Stimulated activated CD8-positive, alpha-beta memory T cell treated with anti-CD3 and anti-CD28 coated beads, Interleukin-4, amount 100 ng/mL, for 48 hours (primary cell): ENCODE measurements at places on chromosomes 7 and 10.

- DNase-seq: no peak
Observed at GRCh38 chr10:73653701-73654100, 2.1 kb downstream of the SYNPO2L start.

- peak; percentile 87 for DNase-seq
Observed at GRCh38 chr7:2519119-2519930, at the start of gene LFNG. Gene LFNG, plus strand, starts transcription at chr7:2519774. Its CDS starts 88 bp downstream, at chr7:2519862.

- DNase-seq: no peak
Observed at GRCh38 chr7:79199961-79200360, 253.5 kb downstream of the MAGI2 start.

DNA sequence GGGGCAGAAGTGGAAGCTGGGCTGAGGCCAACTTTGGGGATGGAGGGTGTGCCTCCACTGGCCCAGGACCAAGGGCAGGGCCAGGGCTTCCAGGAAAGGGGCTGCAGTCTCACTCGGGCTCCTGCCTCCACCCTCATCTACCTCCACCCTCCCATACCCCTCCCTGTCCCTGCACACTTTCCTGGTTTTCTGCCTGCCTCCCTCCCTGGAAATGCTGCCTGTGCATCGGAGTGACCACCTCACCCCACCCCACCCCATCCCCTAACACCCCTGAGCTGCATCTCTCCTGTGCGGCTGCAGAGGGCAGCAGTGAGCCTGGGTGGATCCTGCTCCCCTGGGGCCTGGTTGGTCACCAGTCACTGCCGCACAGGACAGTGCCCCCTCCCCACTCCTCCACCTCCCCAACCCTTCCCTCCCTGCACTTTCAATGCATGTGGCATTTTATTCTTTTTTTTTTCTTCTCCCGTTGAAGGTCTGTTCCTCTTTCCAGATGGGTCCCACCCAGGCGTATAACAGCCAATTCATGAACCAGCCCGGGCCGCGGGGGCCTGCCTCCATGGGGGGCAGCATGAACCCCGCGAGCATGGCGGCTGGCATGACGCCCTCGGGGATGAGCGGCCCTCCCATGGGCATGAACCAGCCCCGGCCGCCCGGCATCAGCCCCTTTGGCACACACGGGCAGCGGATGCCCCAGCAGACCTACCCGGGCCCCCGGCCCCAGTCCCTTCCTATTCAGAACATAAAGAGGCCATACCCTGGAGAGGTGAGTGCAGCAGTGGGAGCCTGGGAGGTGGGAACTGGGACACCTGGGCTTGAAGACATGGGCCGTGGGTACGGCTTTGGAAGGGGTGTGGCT, 54.1 kb upstream of the PPIF start:
- peak; percentile 60 for DNase-seq

DNA sequence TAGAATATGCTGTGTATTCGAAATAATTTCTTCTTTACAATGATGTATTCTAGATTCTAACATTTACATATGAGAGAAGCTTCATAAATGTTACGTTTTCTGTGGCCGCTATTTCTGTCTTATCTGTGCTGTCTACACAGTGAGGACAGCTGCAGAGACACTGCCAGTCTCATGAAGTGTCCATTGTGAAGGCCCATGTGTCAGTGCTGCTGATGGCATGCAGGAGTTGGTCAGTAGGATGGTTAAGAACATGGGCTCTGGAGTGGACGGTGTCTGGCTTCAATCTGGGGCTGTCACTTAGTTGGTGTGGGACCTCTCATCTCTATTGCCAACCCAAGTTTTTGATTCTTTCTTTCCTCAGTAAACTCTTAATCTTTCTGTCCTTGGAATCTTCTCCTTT, 137.3 kb downstream of the SDK1 start:
- DNase-seq: no peak

DNA sequence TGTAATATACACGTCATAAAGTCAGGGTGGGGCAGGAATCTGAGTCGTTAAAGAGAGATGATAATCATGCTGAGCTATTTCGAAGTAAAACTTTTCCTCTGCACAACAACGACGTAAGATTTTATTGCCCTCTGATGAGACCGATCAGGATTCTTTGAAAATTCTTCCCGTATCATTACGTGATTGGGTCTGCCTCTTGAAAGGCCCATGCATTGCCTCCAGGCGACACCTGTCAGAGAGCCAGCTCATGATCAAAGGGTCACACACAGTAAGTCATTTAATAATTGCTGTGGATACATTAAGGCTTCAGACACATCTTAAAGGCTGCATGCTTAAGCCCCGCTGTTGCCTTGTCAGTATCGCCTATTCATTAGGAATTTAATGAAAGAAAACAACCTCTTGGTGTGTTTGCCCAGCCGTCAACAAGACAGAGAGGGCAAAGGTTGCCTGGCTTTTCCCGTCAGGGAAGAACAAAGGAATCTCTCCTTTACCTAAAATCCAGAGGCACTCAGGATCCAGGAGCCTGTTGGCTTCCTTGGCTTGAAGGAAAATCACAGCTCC, 189.0 kb upstream of the SH2B2 start:
- DNase-seq: no peak

GRCh38 chr10:46552526-46553237, 3.8 kb downstream of the GPRIN2 start:
- peak; percentile 21 for DNase-seq

DNA sequence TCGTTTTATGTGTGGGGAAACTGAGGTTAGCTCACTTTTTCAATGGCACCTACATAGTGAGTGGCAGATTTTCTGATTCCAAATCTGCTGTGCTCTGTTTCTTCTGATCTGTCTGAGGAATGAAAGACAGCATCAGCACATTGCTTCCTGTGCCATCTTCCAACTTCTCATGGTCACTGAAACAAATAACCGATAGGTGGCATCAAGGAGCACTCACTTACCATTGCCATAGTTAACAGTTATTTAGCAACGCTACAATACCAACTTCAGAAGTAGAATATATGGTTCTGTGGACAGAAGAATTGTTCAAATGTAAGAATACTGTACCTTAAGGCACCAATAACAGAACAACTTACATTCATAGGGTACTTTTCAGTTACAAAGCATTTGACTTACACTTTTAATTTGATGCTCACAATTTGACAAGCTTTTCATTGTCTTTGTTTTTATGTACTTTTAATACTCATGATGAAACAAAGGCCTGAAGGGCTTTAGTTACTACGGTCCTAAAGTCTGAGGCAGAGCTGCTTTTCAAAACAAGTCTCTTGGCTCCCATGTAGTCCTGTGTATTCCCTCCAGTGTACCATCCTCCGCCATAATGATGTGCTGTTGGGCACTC, 228.9 kb upstream of the TCF7L2 start:
- DNase-seq: no peak

GRCh38 chr10:3761904-3762303, 23.1 kb downstream of the KLF6 start:
- no peak for DNase-seq

GRCh38 chr10:7364474-7364873, 46.4 kb downstream of the SFMBT2 start:
- no peak for DNase-seq

DNA sequence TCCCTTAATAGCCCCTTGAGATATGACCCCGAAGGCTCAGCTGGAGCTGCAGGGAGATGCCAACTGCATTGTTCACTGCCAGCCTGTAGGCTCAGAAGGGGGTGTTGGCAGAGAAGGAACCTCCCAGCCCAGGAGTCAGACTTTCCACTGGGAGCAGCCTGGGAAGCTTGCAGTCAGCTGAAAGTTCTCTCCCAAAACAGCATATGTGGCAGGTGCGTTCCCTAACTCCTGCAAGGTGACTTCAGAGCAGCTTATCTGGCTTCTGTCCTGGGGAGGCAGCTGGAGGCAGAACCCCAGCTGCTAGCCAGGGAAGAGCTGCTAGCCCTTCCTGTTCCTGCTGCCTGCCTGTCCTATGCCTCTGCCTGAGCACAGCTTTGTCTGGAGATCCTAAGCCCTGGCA, 8.1 kb downstream of the SFTPA2 start:
- DNase-seq: no peak

DNA sequence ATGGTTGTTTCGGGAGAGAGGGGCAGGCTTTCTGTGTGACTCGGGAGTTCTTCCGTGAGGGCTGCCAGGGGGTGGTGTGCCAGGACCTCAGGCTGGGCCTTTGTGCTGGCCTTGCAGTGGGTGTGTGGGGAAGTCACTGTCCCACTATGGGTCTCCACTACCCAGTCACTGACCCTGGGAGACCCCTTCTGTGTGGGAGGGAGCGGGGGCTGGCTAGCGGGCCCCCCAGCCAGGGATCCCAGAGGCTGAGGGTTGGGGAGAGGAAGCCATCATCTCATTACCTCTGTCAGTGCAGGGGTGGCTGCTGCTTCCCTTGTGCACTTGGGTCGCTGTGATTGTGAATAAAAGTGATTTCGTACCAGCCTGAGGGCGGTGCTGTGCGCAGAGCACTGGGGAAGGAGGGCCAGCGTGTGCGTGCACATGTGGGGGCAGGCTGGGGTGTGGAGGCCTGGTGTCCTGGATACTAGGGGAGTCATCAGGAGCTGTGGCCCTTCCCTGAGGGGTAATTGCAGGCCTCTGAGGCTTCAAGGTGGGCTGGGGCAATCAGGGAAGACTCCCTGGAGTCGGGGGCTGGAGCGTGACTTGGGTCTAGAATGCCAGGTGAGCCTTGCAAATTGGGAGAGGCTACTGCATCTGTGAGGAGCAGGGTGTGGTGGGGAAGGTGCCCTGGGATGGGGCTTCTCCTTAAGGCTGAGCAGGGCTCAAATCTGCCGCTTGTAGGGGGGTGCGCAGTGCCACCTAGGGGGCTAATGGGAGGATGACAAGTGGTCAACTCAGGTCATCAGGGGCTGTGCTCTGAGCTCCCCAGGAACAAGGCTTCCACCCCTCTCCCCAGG, 98.9 kb downstream of the NEURL1 start:
- peak; percentile 71 for DNase-seq

GRCh38 chr10:117075064-117075463, 63.0 kb downstream of the VAX1 start:
- DNase-seq: no peak

DNA sequence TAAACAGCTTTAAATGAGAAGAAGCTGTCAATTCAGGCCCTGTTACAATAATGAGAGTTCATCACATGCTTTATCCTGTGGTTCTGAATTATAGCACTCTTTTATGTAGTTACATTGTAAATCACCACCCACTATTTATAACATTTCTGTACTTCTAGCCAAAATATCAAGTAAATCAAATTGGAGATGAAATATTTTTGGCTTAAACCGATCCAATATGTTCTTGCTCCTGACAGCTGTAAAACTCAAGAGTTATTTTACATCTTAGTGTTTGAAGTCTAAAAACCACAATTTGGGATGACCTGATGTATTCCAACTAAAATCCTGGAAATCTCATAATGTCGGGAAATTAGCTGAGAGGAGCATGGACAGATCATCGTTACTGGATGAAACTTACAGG, 371.2 kb upstream of the LRRN3 start:
- DNase-seq: no peak

DNA sequence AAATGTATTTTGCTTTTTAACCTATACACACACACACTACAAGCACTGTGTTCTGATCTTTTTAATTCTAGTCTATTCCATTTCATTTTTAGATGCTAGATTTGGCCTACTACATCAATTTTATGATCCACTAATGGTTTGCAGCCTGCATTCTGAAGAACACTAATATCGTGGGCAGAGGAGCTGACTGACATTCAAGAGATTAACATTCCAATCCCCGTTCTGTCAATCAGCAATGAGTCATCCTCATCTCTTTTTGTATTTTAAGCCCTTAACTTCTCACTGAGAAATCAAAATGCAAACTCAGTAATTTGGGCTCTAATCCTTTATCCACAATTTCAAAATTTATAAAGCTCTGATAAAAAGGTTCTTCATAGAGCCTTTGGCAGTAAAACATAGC, 47.1 kb upstream of the GAD2 start:
- no peak for DNase-seq

GRCh38 chr10:133260895-133261725, 15.6 kb downstream of the ADAM8 start:
- peak; percentile 85 for DNase-seq

DNA sequence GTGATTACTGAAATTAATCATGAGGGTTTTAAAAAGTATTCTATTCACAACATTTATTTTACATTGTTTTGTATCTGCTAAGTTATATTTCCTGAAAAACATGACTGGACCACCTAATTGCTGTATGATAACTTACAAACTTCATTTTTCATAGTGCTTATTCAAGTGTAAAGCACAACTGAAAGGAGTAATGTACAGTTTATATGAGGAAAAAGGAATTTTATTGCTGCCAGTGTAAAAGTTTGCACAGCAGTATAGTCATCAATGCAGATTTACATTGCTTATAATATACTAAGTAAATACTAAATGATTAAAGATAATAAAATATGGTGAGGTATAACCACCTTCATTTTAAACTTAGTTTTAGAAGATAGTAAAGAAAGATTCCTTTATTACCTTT, 4.0 kb downstream of the PTEN start:
- DNase-seq: no peak

GRCh38 chr7:41886901-41887311, 184.0 kb upstream of the INHBA start:
- no peak for DNase-seq

DNA sequence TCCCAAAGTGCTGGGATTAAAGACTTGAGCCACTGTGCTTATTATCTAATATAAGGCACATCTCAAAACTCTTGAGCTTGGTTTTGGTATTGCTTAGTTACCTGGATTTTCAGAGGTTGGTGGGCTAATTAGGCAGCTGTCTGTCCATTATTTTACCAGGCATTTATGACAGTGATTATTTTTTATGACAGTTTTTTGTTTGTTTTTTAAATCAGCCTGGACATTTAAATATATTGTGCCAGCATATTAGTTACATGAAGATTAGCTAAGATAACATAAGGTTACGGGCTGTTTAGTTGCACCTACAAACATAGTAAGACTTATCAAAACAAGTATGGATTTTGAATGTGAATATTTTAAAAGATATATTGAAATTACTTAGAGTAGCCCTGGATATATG, 2.6 kb upstream of the ZRANB1 start:
- DNase-seq: no peak

DNA sequence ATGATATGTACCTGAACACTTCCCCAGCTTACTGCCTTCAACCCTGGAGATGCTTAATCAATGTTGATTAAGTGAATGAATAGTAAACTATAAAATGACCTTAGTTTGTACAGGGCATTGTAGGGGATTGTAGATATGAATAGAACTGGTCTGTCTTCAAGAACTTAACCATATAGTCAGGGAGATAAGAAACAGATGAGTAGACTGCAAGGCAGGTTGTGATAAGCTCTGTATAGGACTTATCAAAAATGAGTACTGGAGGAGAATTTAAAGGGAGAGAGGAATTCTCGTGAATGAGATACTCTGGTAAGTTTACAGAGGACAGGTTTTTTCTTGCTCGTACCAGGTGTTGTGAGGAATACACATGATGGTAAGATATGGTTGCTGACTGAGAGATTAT, 27.6 kb downstream of the SGPL1 start:
- no peak for DNase-seq

GRCh38 chr10:120833222-120833928, 17.8 kb upstream of the WDR11 start:
- DNase-seq: no peak

GRCh38 chr10:50991456-50992355, 82.6 kb upstream of the PRKG1 start:
- no peak for DNase-seq

DNA sequence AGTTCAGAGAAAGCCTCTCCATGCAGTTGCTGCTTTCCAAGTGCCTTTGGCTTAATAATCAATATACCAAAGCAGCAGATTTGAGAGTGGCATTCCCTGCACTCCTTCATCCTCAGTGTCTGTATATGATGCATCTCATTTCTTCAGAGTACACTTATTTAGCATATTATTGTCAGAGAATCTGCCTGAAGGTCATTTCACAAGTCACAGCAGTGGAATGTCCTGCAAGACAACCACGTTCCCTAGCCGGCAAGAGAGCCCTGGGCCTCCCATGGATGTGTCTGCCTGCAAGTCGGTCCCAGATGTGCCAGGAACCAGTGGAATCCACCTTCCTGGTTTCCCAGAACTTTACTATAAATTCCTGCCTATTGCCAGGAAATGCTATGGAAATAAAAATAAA, 289.4 kb upstream of the IGFBP3 start:
- DNase-seq: no peak
